Right kidney (tissue), 9 donors: ENCODE measurements at places on chromosomes 6 and 20.

- DNase-seq = no peak
Measured at GRCh38 chr6:159716247-159717096, 10.8 kb upstream of the WTAP start.

GRCh38 chr6:100202417-100203194 is 208.6 kb upstream of the MCHR2 start:
- DNase-seq = no peak

GRCh38 chr6:158284876-158285655 is 27.2 kb upstream of the TULP4 start:
- DNase-seq = no peak

- DNase-seq = no peak
Measured at GRCh38 chr20:2403291-2404052, 22.8 kb downstream of the TGM6 start.

DNA sequence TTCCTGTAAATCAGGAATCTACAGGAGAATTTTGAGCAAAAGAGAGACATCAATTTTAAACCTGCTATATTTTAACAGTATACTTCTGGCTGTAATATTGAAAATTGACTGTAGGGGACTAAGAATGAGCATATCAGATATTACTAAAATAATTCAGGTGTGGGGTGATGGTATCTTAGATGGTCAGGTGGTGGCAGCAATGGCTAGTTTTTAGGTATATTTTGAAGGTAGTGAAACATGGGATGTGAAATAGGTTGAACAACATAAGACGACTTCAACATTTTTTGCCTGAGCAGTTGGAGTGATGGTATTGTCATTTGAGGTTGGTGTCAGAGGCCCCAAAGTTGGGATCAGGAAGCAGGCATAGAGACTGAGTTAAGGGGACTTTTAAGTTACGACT is 32.1 kb downstream of the FAM83B start:
- DNase-seq = no peak

DNA sequence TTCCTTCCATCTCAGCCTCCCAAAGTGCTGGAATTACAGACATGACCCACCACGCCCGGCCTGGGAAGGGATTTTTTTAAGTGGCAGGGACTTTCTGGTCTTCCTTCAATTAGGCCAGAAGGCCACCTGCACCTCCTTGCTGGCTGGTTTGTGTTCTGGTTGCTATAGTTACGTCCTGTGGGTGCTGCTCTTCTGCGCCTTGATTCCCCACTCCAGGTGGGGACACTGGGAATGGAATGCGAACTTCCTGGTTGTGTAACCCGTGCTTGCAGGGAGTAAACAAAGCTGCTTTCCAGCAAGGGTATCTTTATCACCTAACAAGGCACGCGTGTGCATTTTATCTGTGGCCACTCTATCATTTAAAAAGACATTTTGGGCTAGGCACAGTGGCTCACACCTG is 117.7 kb downstream of the PLEKHG1 start:
- no peak for DNase-seq

GRCh38 chr6:18047406-18047805 is 60.0 kb upstream of the KIF13A start:
- DNase-seq = no peak

- no peak for DNase-seq
Measured at GRCh38 chr6:135191508-135192255, 10.6 kb downstream of the MYB start.

DNA sequence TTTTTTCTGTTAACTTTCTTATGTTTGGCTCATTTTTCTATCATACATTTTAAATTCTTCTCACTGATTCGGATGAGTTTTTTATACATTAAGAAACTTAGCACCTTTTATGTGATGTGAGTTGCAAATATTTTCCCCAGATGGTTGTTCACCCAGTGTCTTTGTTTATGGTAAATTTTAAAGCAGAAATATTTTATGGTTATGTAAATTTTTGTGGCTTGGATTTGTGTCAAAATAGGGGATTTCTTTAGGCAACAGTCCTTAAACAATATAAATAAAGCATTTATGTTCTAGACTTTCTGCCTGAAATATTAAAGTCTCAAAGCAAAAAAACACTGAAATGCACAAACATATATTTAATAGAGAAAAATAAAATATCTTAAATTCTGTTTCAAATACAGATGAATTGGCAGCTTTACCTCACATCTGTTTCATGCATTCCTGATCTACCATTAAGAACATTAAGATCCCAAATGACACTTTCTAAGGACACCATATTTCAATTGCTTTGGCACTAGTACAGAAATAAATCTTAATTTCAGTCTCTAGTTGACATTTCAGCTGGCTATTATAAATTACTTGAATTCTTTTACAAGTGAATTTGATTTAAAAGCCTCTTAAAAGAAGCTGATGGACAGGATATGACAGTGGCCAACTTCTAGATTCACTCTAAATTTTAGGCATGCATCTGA is 646.6 kb downstream of the HACE1 start:
- no peak for DNase-seq

DNA sequence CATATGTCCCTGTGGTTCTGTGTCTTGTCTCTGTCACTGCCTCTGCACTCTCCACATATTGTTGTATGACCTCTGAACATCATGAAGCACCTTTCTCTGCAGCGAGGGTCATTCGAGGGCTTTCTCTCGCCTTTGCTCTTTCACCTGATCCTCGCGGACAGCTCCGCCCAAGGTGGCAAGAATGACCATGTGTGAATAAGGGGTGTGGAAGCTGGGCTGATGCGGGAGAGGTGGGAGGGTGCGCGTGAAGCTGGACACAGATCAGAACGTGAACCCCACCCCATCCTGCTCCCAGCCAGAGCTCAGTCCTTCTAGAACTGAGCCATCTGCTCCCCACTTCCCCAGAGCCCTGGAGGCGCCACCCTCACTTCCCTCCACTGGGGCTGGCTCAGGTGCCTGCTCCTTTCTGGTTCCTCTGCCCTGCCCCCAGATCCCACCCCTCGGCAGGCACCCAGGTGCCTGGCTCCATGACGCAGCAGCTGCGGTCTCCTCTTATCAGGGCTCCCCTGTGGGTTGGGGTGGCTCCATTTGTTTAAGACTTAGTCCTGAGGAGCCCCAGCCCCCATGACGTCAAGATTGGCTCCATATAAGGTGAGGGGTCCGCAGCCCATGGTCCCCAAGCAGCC is at the start of gene MUCL3:
Gene MUCL3, plus strand, starts transcription at position 613 of the 626 bp plus-strand sequence. CDS start 27 bp downstream, outside the sequence.
- DNase-seq = no peak
